ENCODE measurements at places on chromosomes 3 and 15. TPM values are rescaled to one million over a fixed set of nuclear protein-coding genes. Genes with fewer than 3 reads are reported as not detected.
A peak's percentile ranks its signal among the peaks of the same experiment; 100 is the strongest.

GRCh38 chr3:155863072-155863784 lies 7.2 kb upstream of the GMPS start:
- H3K36me3 ChIP-seq = no peaks in the 10 kb centered on the region
- H3K4me3 ChIP-seq = no peak overlapping the region
- DNase-seq = no peak
- no peak overlapping the region for H3K27ac ChIP-seq

GRCh38 chr3:144496141-144496835 lies 524.7 kb downstream of the DIPK2A start:
- peaks cover 5% of the 10 kb centered on the region for H3K4me1 ChIP-seq
- no peak overlapping the region for H3K4me3 ChIP-seq

DNA sequence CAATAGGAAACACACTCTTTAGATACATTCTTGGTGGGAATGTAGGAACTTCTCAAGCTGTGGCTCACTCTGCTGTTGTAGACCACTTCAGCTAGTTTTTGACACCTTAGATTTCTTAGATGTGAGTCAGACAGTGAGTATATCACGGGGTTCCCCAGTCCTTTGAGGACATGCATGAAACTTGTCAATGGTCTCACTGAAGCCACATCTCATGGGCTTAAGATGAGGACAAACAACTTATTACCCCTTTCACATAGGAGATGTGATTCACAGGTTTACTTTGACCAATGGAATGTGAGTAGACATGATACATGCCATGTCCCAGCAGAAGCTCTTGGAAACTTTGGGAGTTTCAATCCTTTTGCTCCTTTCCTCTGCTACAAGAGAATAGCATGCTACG lies 325.5 kb downstream of the CHST2 start:
- peaks cover 14% of the 10 kb centered on the region for H3K4me1 ChIP-seq
- no peak for DNase-seq
- no peaks in the 10 kb centered on the region for H3K36me3 ChIP-seq
- H3K27me3 ChIP-seq = no peaks in the 10 kb centered on the region
- no peak overlapping the region for H3K4me3 ChIP-seq
- H3K27ac ChIP-seq = no peak overlapping the region

DNA sequence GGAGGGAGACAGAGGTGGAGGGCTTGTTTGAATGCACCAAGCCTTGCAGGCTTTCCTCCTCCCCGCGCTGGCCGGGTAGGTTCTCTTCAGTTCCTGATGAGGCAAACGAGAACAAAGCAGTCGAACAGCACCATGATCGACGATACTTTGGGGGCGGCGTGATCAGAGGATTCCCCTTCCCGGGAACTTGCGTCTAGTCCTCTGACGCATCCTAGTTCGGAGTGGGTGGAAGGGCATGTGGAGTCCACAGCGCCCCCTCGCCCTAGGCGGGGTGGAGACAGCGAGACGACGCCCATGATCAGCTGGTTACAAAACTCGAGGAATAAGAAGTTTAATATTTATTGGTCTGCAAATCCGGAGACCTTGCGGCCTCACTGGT lies 452 bp upstream of the SV2B start:
- peaks cover 69% of the 10 kb centered on the region for H3K27me3 ChIP-seq
- no peak overlapping the region for H3K27ac ChIP-seq
- H3K36me3 ChIP-seq = no peaks in the 10 kb centered on the region
- peak overlapping the region; percentile 62 for H3K4me3 ChIP-seq

GRCh38 chr3:175716446-175716845 lies 857.3 kb downstream of the NAALADL2 start:
- H3K36me3 ChIP-seq = no peaks in the 10 kb centered on the region
- peaks cover 26% of the 10 kb centered on the region for H3K4me1 ChIP-seq
- DNase-seq = no peak
- no peaks in the 10 kb centered on the region for H3K27me3 ChIP-seq
- no peak overlapping the region for H3K4me3 ChIP-seq
- peak overlapping the region; percentile 20 for H3K27ac ChIP-seq

- no peak for DNase-seq
- H3K27ac ChIP-seq = peak overlapping the region; percentile 67
- H3K4me1 ChIP-seq = peaks cover 13% of the 10 kb centered on the region
- no peaks in the 10 kb centered on the region for H3K36me3 ChIP-seq
- H3K4me3 ChIP-seq = no peak overlapping the region
- no peaks in the 10 kb centered on the region for H3K27me3 ChIP-seq
Observed at GRCh38 chr3:171548917-171549316, 88.7 kb upstream of the TNIK start.

- H3K36me3 ChIP-seq = no peaks in the 10 kb centered on the region
- DNase-seq = no peak
- H3K27me3 ChIP-seq = peaks cover 15% of the 10 kb centered on the region
Observed at GRCh38 chr15:72179950-72180581, 17.5 kb downstream of the GRAMD2A start.

DNA sequence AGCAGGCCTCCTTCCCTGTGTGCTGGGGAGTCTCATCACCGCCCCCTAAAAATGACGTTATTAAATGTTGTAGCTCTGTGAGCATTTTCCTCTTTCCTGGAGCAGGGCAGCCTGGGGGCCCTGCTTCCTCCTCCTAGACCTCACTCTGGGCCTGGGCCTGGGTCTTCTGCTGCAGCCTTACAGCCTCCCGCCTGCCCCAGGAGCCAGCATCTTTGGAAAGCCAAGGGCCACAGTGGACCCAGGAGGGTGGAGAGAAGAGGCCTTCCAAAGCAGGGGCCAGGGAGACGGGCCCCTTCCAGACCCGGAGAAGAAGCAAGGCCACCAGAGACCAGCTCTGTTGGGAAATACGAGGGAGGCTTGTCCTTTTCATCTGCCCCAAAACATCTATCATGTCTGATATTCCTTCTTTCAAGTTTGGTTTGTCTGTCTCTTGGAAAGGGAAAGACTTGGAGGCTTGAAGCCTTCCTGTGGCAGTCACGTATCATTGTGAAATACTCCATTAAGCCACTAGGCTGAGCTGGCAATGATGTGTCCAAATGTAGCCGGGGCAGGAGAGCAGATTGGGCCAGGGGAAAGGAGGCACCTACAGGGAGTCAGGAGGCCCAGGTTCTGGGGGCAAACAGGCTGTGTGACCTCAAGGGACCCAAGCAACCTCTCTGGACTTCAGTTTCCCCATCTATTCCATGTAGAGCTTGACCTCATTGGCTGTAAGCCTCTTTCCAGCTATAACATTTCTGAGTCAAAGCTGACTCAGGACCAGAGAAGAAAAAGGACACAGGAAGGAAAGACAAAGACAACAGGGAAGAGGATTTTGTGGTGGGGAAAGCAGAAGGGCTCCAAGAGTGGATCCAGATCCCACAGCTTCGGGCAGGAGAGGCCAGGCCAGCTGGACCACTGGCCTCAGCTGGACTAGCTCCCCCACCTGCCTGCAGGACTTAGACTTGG lies 31.1 kb downstream of the CYP11A1 start:
- H3K4me1 ChIP-seq = no peaks in the 10 kb centered on the region
- H3K4me3 ChIP-seq = no peak overlapping the region
- no peaks in the 10 kb centered on the region for H3K36me3 ChIP-seq
- no peak for DNase-seq

- peaks cover under 1% of the 10 kb centered on the region for H3K27me3 ChIP-seq
- H3K36me3 ChIP-seq = no peaks in the 10 kb centered on the region
- peaks cover 4% of the 10 kb centered on the region for H3K4me1 ChIP-seq
- DNase-seq = no peak
- H3K27ac ChIP-seq = no peak overlapping the region
Observed at GRCh38 chr3:53938645-53939044, 47.0 kb upstream of the SELENOK start.

DNA sequence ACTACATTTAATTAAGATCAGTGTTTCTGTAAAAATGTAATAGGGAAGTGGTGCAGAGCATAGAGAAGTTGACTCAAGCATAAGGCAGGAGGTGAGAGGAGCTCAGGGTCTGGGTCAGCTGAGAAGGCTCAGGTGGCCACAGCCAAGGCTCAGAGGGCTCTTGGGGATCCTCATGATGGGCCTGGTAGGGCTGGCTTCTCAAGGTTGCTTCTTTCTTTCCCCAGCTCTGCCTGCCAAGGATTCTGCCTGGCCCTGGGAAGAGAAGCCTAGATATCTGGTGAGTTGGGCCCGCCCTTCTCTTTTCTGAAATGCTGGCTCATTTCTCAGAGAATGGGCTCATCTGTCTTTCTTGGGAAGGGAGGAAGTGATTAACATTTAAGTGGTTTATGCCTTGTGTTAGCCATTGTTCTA lies 6.5 kb downstream of the ZNF589 start:
- no peak overlapping the region for H3K4me3 ChIP-seq
- peaks cover 4% of the 10 kb centered on the region for H3K36me3 ChIP-seq
- no peaks in the 10 kb centered on the region for H3K4me1 ChIP-seq
- H3K27me3 ChIP-seq = no peaks in the 10 kb centered on the region
- no peak overlapping the region for H3K27ac ChIP-seq
- no peak for DNase-seq

- H3K27ac ChIP-seq = no peak overlapping the region
- no peaks in the 10 kb centered on the region for H3K4me1 ChIP-seq
- H3K36me3 ChIP-seq = no peaks in the 10 kb centered on the region
- DNase-seq = no peak
- H3K27me3 ChIP-seq = peaks cover 30% of the 10 kb centered on the region
Observed at GRCh38 chr15:85821545-85821944, 26.8 kb upstream of the KLHL25 start.

GRCh38 chr3:116441652-116442051 lies 3.6 kb downstream of the LSAMP start:
- no peaks in the 10 kb centered on the region for H3K36me3 ChIP-seq
- no peak for DNase-seq
- H3K27me3 ChIP-seq = peaks cover 38% of the 10 kb centered on the region
- H3K4me3 ChIP-seq = no peak overlapping the region
- no peak overlapping the region for H3K27ac ChIP-seq

GRCh38 chr3:124084022-124084881 lies 92.3 kb upstream of the ROPN1 start:
- no peaks in the 10 kb centered on the region for H3K36me3 ChIP-seq
- no peak overlapping the region for H3K4me3 ChIP-seq
- peaks cover 13% of the 10 kb centered on the region for H3K4me1 ChIP-seq
- DNase-seq = no peak

DNA sequence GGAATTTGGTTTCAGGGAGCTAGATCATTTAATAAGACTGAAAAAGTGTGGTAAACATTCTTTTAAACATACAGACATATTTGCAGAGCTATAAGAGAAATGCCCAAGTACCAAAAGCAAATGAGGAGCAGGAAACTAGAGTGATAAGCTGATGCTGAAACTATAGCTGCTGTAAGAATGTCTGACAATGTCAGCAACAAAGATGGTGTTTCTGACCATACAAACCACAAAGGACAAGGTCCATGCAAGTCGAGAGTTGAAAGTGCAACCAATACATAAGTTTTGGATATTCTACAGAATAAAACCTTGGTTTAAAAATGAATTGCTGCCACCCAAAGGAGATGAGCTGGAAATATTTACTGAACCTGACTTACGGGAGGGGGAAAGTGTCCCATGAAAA lies 610.2 kb downstream of the TBL1XR1 start:
- no peak overlapping the region for H3K27ac ChIP-seq
- H3K36me3 ChIP-seq = no peaks in the 10 kb centered on the region
- no peak for DNase-seq
- no peak overlapping the region for H3K4me3 ChIP-seq
- H3K27me3 ChIP-seq = peaks cover 3% of the 10 kb centered on the region
- H3K4me1 ChIP-seq = no peaks in the 10 kb centered on the region

The MORF4L1 gene
- total RNA-seq = 466 TPM

The HTR3E gene
- total RNA-seq = not detected

GRCh38 chr3:188542196-188542595 lies 388.2 kb downstream of the LPP start:
- no peaks in the 10 kb centered on the region for H3K27me3 ChIP-seq
- DNase-seq = no peak
- peaks cover 32% of the 10 kb centered on the region for H3K4me1 ChIP-seq
- H3K36me3 ChIP-seq = peaks cover 4% of the 10 kb centered on the region
- no peak overlapping the region for H3K4me3 ChIP-seq

DNA sequence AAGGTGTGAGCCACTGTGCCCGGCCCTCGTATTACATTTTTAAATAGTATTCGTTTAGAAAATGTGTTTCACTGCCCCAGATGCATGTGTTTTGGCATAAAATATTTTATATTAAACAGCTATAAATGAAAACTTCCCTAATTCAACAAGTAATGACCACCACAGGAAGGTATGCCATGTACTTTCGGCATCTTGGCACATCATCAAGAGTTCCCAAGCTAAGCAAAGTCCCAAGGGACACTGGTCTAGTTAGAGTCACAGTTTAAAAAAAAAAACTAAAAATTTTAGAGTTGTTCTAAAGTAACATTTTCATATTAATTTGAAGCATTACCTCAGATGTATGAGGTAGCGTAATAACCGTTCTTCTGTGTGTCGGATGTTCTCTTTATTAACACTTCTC lies 15.6 kb upstream of the ARPP19 start:
- DNase-seq = no peak
- peaks cover 3% of the 10 kb centered on the region for H3K4me1 ChIP-seq
- no peak overlapping the region for H3K4me3 ChIP-seq
- H3K36me3 ChIP-seq = peaks cover 26% of the 10 kb centered on the region
- H3K27me3 ChIP-seq = no peaks in the 10 kb centered on the region

The BBX gene
- 92.2 TPM for total RNA-seq

DNA sequence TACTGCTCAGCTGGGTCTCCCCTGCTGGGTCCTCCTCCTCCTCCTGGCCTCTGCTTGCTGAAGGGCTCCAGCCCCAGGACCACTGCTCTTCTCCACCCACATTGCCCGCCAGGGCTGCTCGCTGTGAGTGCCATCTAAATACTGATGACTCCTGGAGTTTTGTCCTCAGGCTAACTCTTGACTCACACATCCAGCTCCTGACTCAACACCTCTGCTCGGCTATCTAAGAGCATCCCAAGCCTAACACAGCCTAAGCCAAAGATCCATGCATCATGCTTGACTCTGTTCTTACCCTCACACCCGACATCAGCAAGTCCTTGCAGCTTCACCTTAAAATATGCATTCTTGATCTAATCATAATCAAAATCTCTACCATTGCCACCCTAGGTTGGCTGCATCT lies 260.2 kb downstream of the KLF13 start:
- no peaks in the 10 kb centered on the region for H3K27me3 ChIP-seq

DNA sequence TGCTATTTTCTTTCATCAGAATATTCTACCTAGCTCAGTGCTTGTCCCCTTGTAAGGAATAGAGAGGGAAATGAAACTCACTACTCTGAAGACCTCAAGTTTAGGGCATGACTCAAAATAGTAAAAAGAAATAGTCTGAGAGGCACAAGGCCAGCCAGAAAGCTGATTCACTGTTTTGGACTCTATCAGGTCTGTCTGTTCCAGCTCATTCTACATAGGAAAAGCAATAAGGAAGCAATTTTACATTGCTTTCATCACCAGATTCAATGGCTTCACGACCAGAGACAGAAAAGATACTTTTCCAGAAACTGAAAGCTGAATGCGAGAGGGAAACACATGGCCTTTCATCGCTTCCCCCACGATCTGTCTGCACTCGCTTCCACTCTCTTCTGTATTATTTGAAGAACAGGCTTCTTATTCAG lies 276.0 kb downstream of the GBE1 start:
- H3K36me3 ChIP-seq = peaks cover 6% of the 10 kb centered on the region
- DNase-seq = no peak
- H3K4me3 ChIP-seq = no peak overlapping the region
- peak overlapping the region; percentile 18 for H3K27ac ChIP-seq
- no peaks in the 10 kb centered on the region for H3K27me3 ChIP-seq

- DNase-seq = no peak
- no peaks in the 10 kb centered on the region for H3K27me3 ChIP-seq
Observed at GRCh38 chr3:48088056-48088748, 72.0 kb upstream of the MAP4 start.

All from osteocyte (in vitro differentiated cells).